Mononuclear cell (primary cell): ENCODE measurements at places on chromosomes 11 and 22. TPM values are rescaled to one million over a fixed set of nuclear protein-coding genes. Genes with fewer than 3 reads are reported as not detected.

KAT5 gene
- total RNA-seq, result 38.0 TPM

PDXP gene
- 2.7 TPM for total RNA-seq

PARVG gene
- total RNA-seq, result 87.6 TPM

TH gene
- not detected for total RNA-seq

RIC3 gene
- 27.5 TPM for total RNA-seq

USP2 gene
- total RNA-seq, result under 0.01 TPM

SMIM35 gene
- 0.21 TPM for total RNA-seq

APOA5 gene
- total RNA-seq, result not detected

CFAP300 gene
- total RNA-seq, result not detected

LIPT2 gene
- 10.5 TPM for total RNA-seq

MAP6 gene
- total RNA-seq, result not detected

VSIG10L2 gene
- not detected for total RNA-seq

C11orf52 gene
- not detected for total RNA-seq

IFITM1 gene
- 276 TPM for total RNA-seq

CHRM1 gene
- total RNA-seq, result not detected

OR52N1 gene
- not detected for total RNA-seq

MS4A15 gene
- not detected for total RNA-seq

MFRP gene
- total RNA-seq, result not detected

DCDC1 gene
- total RNA-seq, result 0.21 TPM

ENDOD1 gene
- 20.9 TPM for total RNA-seq

DGAT2 gene
- total RNA-seq, result 5.5 TPM

SEPTIN3 gene
- total RNA-seq, result 0.10 TPM

KCTD21 gene
- 2.2 TPM for total RNA-seq

LTBP3 gene
- total RNA-seq, result 25.6 TPM

UCP3 gene
- total RNA-seq, result 1.7 TPM

MYEOV gene
- 2.3 TPM for total RNA-seq

PRG3 gene
- total RNA-seq, result not detected

GLB1L3 gene
- 0.52 TPM for total RNA-seq

FXYD2 gene
- 5.7 TPM for total RNA-seq

DNAJB7 gene
- total RNA-seq, result not detected

PHF21B gene
- total RNA-seq, result not detected

HBB gene
- 76.0 TPM for total RNA-seq
